ENCODE measurements at places on chromosomes 1 and 21.

DNA sequence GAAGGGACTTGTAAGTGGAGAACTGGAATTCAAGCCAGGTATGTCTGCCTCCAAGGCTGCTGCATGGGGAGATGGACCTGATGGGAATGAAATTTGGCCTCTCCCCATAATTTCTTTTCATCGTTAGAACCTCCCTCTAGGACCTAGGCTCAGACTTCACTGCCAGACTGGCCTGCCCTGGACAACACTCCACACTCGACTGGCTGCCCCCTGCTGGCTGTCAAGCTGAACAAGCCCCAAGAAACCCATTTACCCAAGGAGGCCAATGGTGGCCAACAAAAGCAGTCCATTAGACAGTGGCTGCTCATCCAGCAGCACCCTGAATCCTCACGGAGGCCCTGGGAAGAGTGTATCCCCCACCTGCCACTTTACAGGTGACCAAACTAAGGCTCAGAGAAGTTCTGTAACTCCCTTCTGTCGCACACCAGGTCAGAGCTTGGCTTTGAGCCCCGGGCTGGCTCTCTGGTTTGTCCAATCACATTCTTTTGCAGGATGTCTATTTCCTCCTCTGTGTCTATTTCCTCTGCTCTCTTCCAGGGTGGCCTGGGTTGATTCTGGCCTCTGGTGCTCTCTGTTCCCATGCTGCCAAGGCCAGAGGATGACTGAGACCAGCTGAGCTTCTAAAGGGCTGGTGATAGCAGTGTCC lies 3.8 kb downstream of the RNF186 start:
- peak; percentile 34 for DNase-seq

GRCh38 chr21:42096566-42096965 lies 25.4 kb downstream of the UMODL1 start:
- no peak for DNase-seq

GRCh38 chr1:3577711-3578432 lies 33.4 kb downstream of the MEGF6 start:
- DNase-seq = no peak

DNA sequence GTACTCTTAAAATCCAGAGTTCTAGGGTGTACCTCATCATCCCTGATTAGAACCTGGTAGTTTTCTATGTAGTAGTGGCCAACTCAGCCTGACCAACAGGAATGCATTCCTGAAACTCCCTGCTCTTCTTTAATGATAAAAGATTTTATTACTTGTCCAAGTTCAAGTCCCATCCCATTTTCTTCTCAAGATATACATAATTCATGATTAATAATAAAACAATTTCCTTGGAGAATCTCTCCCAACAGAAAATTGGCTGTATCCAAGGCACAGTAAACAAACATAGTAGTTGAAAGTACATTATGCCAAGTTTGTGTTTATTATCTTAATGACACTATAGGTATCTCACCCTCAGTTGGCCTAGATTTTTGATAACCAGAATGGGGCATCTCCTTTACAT lies 714.1 kb upstream of the ADAMTS5 start:
- no peak for DNase-seq

GRCh38 chr1:202577381-202577780 lies 132.9 kb downstream of the SYT2 start:
- no peak for DNase-seq

DNA sequence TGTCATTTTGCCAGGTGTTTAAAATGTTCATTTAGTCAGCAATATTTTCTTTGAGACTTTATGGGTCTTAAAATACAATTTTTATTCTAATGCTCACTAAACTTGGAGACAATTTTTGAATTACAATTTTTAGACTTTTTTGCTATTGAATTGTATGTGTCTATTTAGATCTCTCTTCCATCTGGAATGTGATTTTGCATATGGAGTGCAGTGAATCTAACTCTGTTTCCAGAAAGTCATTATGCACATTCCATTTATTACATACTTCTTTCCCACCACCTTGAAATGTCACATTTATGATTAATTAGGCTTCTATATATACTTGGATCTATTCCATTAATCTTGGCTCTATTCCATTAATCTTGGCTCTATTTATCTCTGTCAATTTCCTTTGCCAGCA lies 5.6 kb upstream of the TSPEAR start:
- no peak for DNase-seq

DNA sequence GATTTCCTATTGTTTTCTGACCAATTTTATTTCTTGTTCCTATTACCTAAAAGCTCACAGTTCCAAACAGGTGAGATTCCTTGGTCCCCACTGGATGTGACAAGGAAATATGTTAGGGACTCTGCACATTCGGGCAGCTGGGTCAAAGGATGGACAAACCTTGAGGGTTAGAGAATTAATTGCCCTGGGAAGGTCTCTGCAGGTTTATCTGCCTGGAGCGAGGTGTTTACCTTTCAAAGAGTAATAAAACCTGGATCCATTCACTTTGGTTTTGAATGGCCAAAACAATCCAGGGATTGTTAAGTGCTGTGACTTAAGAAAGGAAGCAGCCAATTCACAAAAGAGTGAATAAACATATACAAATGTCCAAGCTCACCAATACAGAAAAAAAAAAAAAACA lies 33.6 kb upstream of the RAB4A start:
- DNase-seq = no peak

- DNase-seq = no peak
These were observed 153.4 kb downstream of the C1orf94 start for GRCh38 chr1:34330061-34330460.

DNA sequence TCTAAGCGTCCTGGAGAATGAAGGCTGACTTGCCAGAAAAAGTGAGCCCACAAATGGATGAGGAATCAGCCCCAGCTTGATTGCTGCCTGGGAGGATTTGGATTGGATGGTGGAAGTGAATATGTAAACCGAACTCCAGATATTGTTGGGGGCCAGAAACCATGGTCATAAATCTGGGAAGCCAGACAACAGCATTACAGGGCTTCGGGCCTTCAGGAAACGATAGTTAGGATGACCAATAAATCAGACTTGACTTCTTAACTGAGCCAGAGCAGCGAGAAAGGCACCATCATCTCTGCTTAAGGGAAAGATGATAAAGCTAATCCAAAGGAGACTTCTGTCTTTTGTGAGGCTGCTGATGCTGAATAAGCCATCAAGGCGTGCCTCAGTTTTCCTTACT lies 26.6 kb downstream of the FAM78B start:
- DNase-seq = no peak

- no peak for DNase-seq
These were observed 337.7 kb upstream of the DUSP10 start for GRCh38 chr1:222079566-222079965.

- no peak for DNase-seq
These were observed 28.2 kb downstream of the STPG1 start for GRCh38 chr1:24385160-24385940.

DNA sequence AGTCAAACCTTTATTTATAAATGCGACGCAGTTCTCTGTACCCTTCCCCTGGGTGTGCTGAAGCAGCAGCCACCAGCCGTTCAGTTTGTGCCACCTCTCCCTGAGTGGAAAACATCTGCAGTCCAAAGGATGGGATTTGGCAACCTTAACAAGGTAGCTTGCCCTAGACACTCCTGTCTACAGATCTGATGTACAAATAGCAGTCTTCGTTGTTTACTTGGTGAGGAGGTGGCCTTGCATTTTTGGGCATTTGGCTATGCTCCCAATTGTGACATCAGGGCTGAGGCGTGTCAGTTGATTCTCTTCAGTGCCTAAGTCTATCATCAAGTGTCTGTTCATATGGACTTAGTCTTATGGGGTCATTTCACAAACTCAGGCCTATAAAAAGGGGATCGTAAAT lies 59.8 kb downstream of the KDM1A start:
- no peak for DNase-seq

DNA sequence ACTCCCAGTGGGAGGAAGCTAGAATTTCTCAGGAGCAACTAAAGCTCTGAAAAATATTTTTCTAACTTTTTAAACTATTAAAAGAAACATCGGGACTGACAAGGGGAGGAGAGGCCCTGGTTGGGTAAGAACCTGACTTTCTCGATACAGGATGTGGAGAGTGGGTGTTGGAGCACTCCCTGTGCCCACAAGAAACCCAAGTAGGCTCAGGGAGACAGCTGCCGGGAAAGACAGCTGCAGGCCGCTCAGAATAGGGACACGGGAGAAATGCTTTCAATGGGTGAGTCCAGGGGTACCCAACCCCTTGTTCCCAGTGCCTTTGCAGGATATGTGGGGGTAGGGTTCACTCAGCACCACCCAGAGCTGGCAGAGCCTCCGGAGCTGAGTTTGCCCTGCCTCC lies 43.6 kb downstream of the PLEKHA6 start:
- no peak for DNase-seq

- peak; percentile 54 for DNase-seq
These were observed 9.2 kb upstream of the LAD1 start for GRCh38 chr1:201408176-201408833.

- DNase-seq = no peak
These were observed 167.9 kb downstream of the ADSS2 start for GRCh38 chr1:244283772-244284171.

- no peak for DNase-seq
These were observed 118.0 kb upstream of the PLPPR4 start for GRCh38 chr1:99146129-99146848.

DNA sequence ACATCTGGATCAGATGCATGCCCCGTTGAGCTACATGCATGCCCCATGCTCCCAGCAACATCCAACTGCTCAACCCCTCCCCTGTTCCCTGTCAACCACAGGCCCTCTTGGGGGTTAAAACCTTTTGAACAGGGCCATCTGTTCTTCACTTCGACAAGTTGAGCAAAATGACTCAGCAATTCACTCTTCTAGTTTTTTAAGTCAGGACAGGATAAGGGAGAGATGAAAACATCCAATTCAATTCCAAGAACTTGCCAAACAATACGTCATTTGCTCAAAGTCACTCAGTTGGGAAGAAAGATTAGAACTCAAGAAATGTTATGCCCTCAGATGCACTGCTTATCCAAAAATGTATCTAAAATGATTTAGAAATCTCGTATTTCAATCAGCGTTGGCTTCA lies 46.1 kb upstream of the MTF2 start:
- DNase-seq = no peak

GRCh38 chr21:45052960-45053359 lies 21.4 kb upstream of the ADARB1 start:
- DNase-seq = no peak

DNA sequence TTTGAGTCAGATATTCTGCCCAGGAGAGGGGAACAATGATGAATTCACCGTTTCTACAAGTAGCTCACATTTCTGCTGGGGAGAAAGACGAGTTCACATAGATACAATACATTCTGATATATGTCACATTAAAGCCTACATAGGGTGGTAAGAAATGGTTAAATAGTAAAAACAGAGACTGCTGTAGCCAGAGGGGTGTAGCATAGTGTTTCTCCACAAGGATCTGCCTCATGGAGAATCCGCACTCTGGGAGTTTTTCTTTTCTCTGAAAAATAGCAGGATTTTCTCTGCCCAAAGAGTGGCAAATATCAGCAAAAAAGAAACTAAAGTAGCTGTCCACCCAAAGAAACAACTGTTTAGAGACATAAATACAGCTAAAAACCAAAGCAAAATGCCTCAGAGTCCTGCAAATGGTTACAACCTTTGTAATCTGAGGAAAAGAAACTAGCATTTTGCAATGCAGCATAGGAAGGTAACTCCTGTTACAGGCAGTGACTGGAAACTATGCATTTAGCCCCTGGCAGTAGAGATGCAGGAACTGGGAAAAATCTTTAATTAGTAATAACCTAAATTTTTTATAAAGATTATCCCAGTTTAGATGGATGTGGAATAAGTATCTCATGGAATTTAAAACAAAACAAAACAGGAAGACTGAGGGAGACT lies 1126.7 kb upstream of the ADGRL2 start:
- DNase-seq = no peak

DNA sequence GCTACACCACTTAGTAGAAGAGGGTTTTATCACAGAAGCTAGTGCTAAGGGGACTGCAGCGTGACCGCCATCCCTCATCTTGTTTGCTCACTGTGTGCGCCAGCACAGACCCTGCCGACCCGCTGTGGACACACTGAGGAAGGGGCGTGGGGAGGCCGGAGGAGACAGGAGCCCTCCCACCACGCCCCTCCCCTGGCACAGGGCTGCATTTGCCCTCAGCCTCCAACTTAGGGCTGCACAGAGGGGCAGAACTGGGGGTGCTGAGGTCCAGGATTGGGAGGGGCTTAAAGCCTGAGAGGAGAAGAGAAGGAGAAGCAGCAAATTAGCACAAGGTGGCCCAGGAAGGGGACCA lies 37.2 kb downstream of the RRP1 start:
- DNase-seq = no peak

DNA sequence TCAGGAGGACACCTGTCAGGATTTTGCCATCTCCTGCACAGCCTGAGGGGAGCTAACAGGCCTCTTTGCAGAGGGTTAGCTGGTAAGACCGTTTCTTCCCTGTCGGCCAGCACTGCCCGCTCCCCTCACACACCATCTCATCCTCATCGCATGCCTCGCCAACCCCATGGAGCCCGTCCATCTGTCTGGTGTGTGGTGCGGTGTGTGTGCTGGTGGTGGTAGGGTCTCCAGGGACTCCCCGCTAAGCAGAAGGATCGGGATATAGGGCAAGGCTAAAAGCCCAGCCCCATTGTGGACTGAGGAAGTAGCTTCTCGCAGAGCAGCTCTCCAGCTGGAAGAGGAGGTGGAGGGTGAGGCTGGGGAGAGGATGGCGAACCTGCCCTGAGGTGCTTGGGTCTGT lies 6.8 kb upstream of the SFN start:
- no peak for DNase-seq

DNA sequence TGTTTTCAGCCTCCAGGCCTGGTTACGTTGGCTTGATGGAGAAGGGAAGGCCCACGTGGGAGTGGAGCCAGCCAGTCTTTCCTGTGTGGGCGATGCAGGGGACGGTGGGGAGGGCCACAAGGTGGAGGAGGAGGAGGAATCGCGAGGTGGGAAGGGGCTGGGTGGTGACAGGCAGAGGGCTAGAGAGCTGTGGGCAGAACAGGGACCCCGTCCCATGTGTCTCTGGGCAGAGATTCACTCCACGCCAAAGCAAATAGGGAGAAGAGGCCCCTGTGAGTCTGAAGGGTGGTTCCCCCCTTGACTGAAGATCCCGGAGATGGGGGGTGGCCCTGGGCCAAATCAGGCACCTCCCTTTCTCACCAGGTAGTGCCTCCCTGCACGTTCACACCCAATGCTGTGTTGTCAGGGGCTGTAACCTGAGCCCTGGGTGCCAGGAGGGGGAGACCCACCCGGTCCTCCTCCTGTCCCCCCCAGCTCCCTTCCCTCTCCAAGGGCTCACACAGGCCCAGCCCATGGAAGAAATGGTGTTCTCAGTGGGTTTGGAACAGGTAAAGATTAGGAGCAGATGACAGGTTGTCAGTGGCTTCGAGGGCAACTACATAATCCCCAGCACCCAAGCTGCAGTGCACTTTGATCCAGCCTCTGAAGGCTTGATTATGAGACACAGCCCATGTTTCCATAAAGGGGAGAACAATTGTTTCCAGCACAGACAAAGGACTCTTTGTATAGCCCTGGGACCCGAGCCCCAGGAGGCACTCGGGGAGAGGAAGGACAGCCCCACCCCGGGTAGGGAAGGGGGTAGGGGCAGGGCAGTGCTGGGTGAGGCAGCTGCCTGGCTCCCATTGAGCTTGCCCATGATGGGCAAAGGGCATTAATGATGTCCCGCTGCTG lies 37.7 kb upstream of the GPR37L1 start:
- DNase-seq = no peak

- DNase-seq = no peak
These were observed 1.5 kb downstream of the CENPF start for GRCh38 chr1:214604523-214604922.

- no peak for DNase-seq
These were observed 1.1 kb downstream of the HLX start for GRCh38 chr1:220880362-220880670.

- no peak for DNase-seq
These were observed 3.3 kb upstream of the C1orf174 start for GRCh38 chr1:3903141-3904005.
